ENCODE measurements at places on chromosomes 5 and 9.

GRCh38 chr9:111902391-111903139, 6.0 kb downstream of the UGCG start:
- DNase-seq, result no peak

DNA sequence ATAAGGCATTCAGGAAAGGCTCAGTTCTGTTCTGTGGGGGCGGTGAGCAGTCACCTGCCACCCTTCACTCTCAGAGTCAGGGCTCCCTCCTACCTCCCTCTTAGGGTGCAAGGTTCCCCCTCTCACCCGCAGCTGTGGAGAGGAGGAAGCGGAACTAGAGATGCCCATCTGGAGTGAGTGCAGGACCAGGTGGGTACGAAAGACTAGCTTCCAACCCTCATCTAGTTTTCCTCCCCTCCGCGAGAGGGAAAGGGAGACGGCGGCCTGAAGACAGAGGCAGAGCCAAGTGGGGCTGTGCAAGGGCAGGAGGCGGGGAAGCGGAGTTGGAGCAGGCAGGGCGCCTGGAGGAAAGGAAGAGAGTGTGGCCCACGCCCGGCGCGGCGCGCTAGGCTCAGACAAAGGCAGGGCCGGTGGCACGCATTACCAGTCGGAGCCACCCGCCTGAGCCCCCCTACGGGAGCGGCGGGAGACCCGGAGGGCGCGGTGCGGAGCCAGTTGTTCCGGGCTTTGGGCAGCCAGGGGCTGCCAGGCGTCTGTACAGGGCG, 7.3 kb downstream of the PRR7 start:
- no peak for DNase-seq

GRCh38 chr5:141753971-141754713, 72.1 kb upstream of the ARAP3 start:
- DNase-seq, result no peak

DNA sequence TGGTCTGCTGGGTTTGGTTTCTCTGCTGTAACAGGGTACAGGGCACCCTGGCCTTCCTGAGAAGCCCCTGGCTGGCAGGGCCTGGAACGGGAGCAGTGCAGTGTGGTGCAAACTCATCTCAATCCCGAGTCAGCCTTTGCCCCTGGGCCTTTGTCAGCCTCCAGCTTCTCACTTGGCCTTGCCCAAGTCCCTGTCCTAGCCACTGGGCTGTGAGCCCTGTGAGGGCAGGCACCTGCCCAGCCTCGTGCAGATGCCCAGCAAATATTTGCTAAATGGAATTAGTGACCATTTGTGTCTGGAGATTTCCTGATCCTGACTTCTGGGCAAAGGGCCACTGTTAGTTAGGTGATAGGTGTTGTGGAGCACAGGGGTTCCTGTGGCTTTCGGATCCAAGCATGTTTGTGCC, 13.0 kb downstream of the RGS3 start:
- no peak for DNase-seq

DNA sequence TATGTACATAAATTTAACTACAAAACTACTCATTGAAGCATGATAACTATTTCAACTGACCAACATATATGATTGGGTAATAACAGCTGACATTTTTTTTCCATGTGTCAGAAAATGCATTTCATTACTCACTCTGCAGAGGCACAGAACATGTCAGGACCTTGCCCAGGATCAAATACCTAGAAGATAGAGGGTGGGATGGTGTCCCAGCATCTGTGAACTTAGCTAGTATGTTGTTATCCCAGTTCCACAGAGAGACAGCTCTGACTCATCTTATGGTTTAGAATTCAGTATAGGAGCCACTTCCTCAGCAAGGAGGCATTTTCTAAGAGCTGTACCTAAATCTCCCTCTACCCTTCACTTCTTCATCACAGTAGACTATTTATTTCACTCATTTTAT, 1198.6 kb upstream of the ACO1 start:
- no peak for DNase-seq

Data from NCI-H774 (cell line).